H54 (cell line): ENCODE measurements at places on chromosomes 5 and 9.

GRCh38 chr5:151499501-151500035 is 52.2 kb downstream of the SLC36A1 start:
- DNase-seq, result no peak

GRCh38 chr9:128142596-128142995 is 6.7 kb upstream of the LCN2 start:
- DNase-seq, result no peak

GRCh38 chr5:161098516-161098915 is 246.5 kb upstream of the ATP10B start:
- DNase-seq, result no peak

DNA sequence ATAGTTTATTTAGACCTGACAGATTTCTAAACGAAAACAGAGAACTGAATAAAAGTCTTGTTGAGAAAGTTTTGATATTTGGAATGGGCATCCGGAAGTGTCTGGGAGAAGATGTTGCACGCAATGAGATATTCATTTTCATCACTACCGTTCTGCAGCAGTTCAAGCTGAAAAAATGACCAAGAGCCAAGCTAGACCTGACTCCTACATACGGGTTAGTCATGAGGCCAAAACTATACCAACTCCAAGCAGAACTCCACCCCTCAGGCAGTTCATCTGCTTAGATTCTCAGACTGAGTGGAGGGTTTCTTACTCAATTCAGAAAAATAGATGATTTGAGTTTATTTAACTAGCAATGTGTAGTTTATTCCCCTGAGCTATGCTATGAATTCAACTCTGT is 95.4 kb upstream of the ANXA1 start:
- no peak for DNase-seq

- DNase-seq, result no peak
Measured at GRCh38 chr9:124857533-124858162, 4.1 kb downstream of the RPL35 start.

GRCh38 chr9:106583751-106584150 is 279.2 kb upstream of the ZNF462 start:
- DNase-seq, result no peak

DNA sequence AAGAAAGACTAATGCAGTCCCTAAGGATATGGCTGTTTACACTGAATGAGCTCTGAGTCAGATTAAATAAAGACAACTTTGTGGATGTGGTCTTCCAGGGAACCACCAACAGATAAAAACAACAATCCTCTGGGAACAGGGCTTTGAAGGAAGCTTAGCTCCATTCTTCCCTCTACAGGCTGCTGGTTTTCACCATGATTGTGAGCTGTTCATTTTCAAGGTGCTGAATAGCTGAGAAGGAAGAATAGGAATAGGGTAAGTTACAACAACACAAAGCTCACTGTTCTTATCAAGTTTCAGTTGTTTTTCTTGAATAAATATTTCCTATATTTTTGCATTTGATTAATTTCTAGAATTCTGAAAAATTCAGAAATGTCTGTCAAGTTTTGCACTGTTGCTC is 25.9 kb upstream of the PTAR1 start:
- DNase-seq, result no peak

GRCh38 chr9:82126256-82126655 is 137.7 kb downstream of the SPATA31D1 start:
- no peak for DNase-seq

DNA sequence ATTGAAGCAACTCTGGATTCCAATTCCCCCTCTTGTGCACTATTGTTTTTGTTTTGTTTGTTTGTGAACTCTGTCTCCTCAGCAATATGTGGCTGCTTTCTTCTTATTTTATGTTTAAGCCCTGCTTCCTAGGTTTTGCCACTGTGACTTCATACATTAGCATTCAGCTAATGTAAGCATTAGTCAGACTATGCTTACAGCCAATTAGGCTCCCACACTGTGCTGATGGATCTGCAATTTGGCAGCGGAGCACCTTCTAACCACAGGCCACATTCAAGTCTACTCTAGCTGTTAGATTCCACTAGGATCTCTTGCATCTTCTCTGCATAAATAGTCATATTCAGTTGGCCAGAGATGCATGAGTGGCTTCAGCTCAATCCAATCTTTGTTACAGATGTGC is 9.6 kb upstream of the BICD2 start:
- peak; percentile 38 for DNase-seq

- no peak for DNase-seq
Measured at GRCh38 chr9:21836437-21837161, 34.2 kb downstream of the MTAP start.

DNA sequence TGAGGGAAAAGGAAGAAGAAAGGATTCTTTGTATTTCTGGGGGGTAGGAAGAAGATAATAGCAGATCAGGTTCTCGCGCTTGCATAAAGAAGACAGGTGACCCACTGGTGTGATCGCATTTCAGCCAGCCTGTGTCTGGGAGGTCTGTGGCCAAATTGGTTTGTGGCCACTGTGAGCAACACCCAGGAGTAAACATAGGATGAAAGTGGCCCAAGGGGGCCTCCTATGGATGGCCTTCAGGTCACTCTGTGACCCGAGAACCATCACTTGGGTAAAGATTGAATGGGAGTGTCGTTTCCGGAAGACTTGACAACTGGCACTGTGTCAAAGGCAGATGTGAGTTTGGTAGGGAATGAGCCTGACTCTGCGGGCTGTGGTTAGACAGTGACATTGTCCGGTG is 34.2 kb downstream of the RAI14 start:
- DNase-seq, result no peak

GRCh38 chr5:112397690-112398089 is 21.4 kb downstream of the EPB41L4A start:
- DNase-seq, result no peak

- DNase-seq, result no peak
Measured at GRCh38 chr5:134911285-134912206, 6.6 kb downstream of the PCBD2 start.

GRCh38 chr9:37438359-37438758 is 15.9 kb downstream of the GRHPR start:
- no peak for DNase-seq

DNA sequence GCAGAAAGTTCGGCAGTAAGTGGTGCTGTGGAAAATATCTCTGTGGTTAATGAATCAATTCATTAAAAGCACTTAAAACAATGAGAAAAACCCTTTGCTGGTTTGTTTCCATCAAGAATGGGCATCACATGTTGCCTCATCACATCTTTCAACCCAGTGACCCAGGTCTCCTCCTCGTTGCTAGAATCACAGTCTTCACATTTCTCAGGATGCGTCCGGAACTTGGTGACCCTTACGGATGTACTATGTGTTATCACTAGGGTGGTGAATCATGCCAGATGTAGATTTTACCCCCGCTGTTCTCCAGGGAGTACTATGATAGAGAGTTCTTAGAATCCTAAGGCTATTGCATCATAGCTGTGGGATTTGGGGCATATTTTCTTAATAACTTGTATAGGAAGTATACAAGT is 217.9 kb upstream of the KLF4 start:
- DNase-seq, result peak; percentile 48

- DNase-seq, result no peak
Measured at GRCh38 chr5:37811866-37812265, 28.0 kb downstream of the GDNF start.

- no peak for DNase-seq
Measured at GRCh38 chr9:137095664-137096517, 9.1 kb downstream of the MAN1B1 start.

DNA sequence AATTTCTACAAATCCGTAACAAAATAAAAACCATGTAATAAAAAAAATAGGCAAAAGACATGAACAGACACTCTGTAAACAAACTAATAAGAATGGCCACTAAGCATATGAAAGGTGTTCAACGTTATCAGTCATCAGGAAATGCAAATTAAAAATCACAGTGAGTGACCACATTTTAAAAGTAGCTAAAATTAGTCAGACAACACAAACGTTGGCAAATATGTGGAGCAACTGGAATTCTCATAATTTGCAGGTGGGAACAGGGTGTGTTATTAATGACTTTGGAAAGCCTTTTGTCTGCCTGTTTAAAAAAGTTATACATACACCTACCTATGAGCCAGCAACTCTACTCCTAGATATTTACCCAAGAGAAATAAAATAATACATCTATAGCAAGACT is 164.4 kb downstream of the RMI1 start:
- no peak for DNase-seq

DNA sequence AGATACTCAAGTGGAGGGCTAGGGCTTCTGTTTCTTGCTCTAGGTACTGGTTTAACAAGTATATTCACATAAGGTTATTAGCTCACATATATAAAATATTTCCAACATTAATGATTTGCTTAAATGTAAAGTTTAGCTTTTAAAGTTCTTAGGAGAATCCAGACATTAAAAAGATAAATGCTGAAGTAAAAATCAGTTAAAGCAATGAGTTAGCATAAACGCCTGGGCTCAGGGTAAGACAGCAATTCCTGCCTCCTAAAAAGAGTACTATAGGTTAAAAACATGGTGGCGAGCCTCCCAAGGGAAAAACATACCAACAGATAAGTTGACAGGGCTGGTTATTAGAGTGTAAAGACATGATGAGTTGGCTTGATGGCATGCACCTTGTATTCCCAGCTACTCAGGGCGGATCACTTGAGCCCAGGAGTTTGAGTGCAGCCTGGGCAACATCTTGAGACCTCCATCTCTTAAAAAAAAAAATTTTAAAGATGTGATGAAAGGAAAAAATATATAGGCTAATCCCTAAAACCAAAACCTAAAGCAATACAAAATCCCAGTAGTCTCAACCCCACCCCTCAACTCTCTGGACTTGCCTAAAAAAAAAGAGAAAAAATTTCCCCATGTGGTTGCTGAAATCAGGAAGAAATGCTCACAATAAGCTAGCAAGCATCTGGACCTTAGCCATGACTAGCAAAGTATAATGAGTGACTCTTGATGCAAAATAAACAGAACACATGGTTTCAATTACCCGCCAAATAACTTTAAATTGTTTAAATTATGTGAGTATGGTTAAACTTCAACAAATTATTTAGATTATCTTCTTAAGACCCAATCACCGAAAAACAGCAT is 3.6 kb downstream of the GOLPH3 start:
- DNase-seq, result no peak

GRCh38 chr5:14386884-14387624 is 194.5 kb upstream of the OTULINL start:
- no peak for DNase-seq

DNA sequence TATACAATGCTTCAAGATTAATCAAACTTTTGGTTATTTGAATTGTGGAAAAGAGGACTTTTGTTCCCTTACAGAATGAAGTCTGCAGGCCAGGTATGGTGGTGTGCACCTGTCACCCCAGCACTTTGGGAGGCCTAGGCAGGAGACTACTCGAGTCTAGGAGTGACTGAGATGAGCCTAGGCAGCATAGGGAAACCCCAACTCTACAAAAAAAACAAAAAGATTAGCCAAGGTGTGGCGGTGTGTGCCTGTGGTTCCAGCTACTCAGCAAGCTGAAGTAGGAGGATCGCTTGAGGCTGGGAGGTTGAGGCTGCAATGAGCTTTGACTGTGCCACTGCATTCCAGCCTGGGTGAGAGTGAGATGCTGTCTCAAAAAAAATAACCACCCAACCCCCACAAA is 9.3 kb downstream of the CCNH start:
- DNase-seq, result no peak

DNA sequence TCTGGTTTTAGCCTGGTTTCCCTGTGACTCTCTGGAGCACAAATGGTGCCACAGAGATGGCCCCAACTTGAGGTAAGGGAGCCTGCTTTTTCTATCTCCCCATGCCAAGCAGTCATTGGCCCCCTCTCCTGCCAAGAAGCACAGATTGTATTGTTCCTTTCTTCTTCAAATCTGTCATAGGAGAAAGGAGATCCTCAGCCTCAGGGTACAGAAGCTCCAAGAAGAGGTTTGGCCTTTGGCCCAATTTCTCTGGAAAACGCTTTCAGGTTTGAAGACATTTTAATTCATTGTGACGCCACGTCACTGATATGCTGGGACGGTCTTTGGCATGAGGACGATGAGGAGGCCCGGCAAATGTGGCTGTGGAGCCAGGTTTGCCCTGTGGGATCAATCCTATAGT is 29.2 kb upstream of the PANK3 start:
- DNase-seq, result no peak

- no peak for DNase-seq
Measured at GRCh38 chr5:147397616-147398015, 112.3 kb downstream of the DPYSL3 start.

GRCh38 chr5:90131383-90132133 is 278.0 kb downstream of the CETN3 start:
- DNase-seq, result no peak

DNA sequence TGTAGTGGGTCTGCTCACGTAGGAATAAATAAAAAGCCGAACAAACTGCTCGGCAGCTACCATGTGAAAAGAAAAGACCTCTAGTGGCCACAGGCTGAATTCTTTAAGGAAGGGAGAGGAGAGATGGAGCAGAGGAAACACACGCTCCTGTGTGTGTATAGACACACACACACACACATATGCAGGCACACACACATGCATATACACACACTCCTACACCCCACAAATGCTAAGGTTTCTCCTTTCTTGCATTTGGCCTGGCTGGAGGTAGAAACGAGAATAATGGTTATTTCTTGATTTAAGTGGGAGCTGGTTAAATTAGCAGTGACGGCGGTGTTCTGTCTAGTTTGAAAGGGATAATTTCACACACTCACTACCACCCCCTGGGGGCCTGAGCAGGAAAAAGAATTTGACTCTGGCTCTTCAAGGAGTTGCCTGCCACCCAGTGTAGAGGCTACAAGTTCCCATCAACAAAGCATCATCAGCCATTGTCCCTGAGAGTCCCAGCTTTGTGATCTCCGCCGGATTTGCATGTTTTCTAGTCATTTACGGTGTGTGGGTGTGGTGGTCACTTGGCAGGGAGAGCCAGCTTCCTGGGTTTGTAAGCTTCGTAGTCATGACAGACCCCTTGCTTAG is at the start of gene INSYN2B:
INSYN2B (minus strand) TSS at position 78 of the 636 bp plus-strand sequence. CDS start 96,597 bp downstream, outside the sequence.
- peak; percentile 58 for DNase-seq

DNA sequence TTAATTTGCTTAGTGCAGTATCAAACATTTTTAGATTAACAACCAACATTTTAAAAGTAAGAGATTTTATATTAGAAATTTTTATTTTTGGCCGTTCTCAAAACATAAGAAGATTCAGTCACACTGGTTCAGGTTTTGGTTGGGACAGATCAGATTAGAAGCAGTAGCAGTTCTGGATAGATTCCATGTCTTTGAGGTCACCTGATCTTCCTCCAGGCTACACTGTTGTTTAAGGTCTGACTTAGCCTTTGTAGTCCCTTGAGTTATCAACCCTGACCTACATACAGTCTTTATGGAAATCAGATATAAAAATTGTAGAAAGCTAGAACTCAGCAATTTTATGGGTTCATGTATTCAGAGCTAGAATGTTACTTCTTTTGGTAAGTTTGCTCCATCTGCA is 910.0 kb upstream of the WWC1 start:
- DNase-seq, result no peak

DNA sequence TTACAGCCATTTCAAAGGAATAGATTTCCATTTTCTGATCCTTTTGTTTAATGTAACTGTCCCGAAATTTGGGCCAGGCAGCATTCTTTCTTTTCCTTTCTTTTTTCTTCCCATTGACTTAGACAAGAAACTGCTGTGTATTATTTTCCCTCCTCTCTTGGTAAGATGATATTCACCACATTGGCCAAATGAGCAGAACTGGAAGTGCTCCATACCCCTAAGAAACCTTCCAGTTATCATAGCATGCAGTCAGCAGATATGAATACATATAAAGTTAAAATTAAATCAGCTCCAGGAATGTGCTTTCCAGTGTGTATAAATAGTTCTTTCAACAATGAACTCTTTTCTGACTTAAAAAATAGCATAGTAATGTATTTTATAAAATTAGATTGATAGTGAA is 168.5 kb upstream of the GAS1 start:
- no peak for DNase-seq

GRCh38 chr9:82599336-82599949 is 463.5 kb downstream of the RASEF start:
- DNase-seq, result no peak
